NCI-H2029 treated with DMSO at 0.1 percent for 48 hours (cell line): ENCODE measurements at places on chromosomes 11 and 22.

- DNase-seq: no peak
Observed at GRCh38 chr11:95081412-95081811, 8.2 kb upstream of the ENDOD1 start.

DNA sequence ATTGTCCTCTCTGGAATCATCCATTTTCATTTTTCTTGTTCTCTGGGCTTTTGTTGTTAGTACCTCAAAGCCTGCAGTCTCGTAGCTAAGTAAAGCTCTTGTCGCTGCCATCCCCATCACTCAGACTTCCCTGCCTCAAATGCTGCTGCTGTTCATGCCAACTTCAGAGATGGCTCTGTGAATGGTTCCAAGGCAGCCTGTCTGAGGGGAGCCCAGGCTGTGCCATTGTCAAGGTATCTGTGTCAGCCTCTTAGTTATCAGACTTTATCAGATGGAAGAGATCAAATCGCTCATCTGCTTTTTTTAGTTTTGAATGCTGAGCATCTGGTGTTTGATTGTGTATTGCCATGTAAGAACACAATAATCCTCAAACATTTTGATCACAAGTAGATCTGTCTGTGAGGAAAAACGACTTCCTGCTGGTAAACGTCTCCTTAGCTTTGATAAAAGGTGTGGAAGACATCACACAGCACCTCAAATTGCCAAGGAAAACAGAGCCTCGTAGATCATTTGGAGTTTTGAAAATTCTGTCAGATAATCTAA is 304.2 kb upstream of the ZC3H12C start:
- no peak for DNase-seq

- no peak for DNase-seq
Observed at GRCh38 chr22:45640941-45641621, 30.6 kb upstream of the ATXN10 start.

DNA sequence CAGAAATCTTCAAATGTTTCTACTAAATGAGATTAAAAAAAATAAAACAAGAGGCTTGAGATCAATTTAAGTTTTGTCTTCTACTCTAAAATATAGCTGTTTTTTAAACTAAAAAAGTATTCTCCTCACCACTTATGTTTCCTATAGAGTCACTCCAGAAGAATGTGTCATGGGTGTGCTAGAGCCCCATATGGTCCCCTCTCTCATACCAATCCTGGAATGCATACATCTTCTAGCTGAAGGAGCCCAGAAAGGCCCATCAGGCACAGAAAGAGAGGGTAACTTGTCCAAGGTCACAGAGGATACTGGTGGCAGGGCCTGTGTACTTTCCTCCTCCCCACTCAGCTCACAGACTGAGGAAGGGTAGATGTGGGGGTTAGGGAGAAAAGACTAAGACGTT is 34.4 kb downstream of the RELT start:
- DNase-seq: no peak

GRCh38 chr11:35142481-35143075 is 3.6 kb downstream of the CD44 start:
- DNase-seq: no peak

GRCh38 chr11:60370811-60371298 is 7.5 kb upstream of the MS4A7 start:
- DNase-seq: peak; percentile 99

- no peak for DNase-seq
Observed at GRCh38 chr11:77084581-77085191, 17.9 kb downstream of the CAPN5 start.

GRCh38 chr11:70314730-70315129 is 44.2 kb downstream of the PPFIA1 start:
- no peak for DNase-seq
